ENCODE measurements at places on chromosomes 2 and 18. TPM values are rescaled to one million over a fixed set of nuclear protein-coding genes. Genes with fewer than 3 reads are reported as not detected.

DNA sequence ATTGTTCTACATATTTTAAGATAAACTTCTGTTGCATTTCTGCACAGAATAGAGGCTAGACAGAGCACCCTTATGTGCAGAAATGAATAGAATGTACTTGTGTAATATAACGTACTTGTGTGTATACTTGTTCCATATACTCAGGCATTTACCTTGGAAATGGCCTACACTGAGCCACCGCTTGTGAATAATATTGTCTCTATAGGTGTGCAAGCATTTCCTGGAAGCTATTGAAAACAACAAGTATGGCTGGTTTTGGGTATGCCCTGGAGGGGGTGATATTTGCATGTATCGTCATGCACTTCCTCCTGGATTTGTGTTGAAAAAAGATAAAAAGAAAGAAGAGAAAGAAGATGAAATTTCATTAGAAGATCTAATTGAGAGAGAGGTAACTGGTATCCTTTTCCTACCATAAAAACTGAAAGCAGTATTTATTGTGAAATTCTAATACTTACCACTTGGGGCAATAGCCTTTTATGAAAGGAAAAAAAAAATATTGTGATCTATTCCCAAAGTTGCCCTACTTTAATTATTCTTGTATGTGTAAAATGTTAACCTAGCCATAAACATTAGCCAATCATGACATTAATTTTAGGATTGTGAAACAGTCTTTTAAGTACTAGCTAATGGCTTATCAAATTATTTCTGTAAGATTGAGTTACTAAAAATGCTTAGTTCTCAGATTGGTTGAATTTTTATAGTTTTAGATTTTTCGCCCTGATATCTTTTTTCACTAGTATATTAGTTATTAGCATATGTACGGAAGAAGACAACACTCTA lies 18.0 kb downstream of the ZC3H15 start:
- DNase-seq = peak; percentile 64

DNA sequence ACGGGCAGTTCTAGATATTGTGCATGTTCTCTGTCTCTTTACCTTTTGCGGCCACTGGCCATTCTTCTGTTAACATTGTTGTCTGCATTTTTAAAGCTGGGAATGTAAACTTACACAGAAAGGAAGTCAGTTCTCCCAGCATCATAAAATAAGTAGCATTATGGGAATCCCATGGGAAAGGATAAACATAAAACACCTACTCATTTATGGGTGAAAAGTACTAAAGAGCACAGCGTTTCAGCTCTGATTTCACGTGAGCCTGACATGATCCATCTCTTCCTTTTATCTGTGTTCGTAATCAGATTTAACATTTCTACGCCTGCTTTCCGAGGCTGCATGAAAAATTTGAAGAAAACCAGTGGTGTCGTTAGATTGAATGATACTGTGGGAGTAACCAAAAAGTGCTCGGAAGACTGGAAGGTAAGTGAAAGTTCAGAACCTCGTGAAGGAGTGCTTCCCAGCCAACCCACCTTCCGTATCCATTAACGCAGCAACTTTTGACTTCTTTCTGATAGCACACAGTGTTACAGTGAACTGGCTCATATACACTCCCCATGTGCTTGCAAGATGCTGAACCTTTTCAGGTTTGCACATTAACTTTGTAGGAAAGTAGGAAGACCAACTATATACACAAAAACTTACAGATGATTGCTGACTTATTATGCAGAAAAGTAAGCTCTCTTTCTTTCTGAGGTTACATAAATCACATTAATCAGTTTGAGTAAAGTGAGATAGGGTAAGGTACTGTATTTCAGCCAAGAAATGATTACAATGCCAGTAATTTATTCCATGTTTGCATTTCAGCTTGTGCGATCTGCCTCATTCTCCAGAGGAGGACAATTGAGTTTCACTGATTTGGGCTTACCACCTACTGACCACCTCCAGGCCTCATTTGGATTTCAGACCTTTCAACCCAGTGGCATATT lies 86.5 kb upstream of the TTC39C start:
- DNase-seq = peak; percentile 45

DNA sequence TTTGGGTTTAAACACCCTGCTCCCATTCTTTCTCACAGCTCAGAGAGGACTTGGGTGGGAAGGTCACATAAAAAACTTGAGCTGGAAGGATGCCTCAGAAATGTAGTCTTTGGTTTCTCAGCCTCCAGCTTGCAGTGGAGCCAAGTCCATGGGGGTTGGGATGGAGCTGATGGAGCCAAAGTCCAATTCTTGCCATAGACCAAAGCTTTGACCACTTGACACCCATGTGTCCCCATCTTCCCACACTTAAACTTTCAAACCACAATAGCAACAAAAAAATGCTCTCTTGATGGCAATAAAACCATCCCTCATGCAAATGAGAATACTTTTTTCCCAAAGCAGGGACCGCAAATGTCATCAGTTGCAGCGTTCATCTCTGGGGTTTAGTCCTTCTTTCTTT lies 14.7 kb upstream of the DAW1 start:
- DNase-seq = peak; percentile 53

PAPOLG gene
- total RNA-seq = 18.9 TPM

DNA sequence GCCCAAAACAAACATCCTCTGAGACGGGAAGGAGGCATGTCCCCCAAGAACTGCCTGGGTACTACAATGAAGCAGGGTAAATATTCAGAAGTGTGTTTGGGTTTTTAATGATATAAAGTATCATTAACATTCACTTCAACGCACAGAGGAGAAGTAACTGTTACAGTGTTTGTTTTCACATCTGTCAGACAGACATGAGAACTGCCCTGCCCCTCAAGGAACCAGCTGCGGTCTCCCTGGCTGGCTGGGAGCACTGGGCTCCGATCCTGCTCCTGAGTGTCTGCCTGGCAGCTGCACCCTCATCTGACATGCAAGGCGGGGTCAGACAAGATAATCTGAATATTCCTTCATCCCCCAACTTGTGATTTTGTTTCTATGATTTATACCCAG lies 75.6 kb downstream of the MBP start:
- peak; percentile 65 for DNase-seq

- peak; percentile 50 for DNase-seq
These were observed 1.7 kb downstream of the PFN4 start for GRCh38 chr2:24121469-24121868.

- DNase-seq = peak; percentile 20
These were observed 98.7 kb downstream of the PLEKHA3 start for GRCh38 chr2:178579006-178579405.

DNA sequence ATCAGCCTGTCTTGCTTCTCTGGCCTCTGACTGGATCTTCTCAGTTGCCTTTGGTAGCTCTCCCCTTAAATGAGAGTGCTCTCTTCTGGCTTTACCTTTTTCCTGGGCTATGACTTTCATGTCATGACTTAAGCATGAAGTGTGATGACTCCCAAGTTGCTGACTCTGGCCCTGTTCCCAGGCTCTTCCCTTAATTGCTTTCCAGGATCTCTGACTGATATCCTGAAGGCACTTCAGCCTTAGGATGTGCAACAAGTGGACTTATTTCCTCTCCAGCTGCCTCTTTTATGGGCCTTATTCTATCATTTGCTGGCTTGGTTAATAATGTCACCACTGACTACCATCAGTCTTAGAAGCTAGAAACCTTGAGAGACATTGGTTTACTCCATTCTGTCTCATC lies 17.4 kb downstream of the SEMA4F start:
- peak; percentile 38 for DNase-seq

DNA sequence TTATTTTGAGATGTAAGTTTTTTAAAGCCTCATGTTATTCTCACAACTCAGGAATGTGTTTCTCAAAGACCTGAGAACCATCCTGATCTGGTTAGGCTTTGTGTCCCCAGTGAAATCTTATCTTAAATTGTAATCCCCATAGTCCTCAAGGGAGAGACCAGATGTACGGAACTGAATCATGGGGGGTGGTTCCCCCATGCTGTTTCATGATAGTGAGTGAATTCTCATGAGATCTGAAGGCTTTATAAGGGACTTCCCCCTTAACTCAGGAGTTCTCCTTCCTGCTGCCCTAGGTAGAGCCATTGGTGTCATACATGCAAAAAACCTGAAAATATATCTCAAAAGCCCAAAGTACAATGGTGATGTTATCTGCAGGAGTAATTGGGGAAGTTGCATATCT lies 836.7 kb downstream of the CBLN2 start:
- DNase-seq = no peak

- no peak for DNase-seq
These were observed 20.9 kb downstream of the NCK2 start for GRCh38 chr2:105765415-105766299.

DNA sequence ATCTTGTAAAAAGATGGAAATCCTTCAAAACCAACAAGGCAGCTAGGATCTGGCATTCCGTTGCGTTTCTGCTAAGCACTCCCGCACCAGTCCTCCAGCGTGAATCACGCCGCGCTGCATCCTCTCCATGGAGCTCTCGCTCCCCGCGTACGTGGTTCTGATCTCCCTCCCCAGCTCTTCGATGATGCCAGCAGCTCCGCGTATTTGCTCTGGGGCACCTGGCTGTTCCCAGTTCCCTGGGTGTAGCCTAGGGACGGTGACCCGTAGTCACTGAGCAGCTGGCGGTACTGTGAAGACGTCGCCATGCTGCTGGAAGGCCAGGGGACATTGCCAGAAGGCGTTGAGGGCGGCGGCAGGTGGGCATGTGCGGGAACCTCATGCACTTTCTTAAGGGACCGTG lies 407.5 kb downstream of the RNF144A start:
- DNase-seq = no peak

FRZB gene
- total RNA-seq = 0.18 TPM

GRCh38 chr2:121211251-121211650 lies 73.8 kb downstream of the TFCP2L1 start:
- no peak for DNase-seq

KCNJ13 gene
- not detected for total RNA-seq

TAF4B gene
- 3.6 TPM for total RNA-seq

PIEZO2 gene
- total RNA-seq = 1.6 TPM

DNA sequence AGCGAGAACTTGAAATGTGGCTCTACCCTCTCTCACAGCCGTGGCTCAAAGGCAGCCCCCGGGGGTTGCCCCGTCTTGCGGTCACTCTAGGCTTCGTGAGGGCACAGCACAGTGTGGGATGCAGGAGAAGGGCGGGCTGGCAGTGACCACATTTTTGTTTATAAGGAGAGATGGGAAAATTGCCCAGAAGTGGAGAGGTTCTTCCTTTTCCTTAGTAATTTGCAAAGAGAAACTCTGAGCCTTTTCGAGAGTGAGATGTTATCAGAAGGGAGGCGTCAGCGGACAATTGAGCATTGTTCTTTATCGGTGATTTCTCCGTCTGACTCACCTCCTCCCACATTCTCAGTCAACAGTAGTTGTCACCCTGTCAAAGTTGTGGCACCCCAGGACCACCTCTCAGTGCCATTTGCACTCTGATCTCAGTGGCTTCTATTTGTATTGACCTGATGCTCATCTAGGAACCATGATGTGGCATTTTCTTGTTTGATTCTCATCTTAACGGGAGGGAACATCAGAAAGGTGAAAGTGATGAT lies 89.6 kb downstream of the ACAA2 start:
- peak; percentile 86 for DNase-seq

DNA sequence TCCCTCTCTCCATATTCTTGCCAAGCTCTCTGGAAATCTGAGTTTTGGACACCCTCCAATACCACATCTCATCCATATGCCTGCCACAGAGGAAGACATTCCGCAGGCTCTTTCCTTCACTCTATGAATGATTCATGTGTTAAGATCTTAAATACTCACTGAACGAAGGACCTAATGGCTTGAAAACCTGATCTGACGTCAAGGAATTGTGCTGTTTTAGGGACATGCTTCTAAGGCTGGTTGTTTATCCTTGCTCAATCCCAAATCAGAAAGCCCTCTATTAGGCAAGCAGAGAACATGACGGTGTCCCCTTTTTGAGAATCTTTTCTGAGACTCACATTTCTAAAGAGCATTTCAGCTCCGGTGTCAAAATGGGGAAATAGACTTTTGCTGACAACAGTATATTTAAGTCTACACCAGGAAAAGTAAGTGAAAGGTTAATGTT lies 83.7 kb upstream of the GALNT5 start:
- DNase-seq = peak; percentile 100

- DNase-seq = peak; percentile 86
These were observed 53.1 kb downstream of the ZNF521 start for GRCh38 chr18:25298853-25299274.

DNA sequence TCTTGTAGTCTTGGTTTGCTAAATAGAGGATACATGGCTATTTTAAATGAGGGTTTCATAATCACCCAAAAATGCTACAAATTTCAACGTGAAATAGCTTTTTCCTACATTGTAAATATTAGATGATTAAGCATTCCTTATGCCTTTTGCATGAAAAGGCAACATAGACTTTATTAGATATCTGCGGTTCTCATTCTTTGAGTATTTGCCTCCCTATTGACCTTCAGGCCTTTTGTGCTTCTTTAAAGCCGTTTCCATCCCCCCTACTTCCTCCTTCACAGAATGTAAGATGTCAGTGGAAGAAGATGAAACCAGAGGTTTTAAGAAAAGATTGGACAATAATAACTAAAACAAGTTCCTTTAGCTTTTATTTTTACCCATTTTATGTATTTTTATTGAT lies 144.1 kb downstream of the UBE2E3 start:
- DNase-seq = no peak

DNA sequence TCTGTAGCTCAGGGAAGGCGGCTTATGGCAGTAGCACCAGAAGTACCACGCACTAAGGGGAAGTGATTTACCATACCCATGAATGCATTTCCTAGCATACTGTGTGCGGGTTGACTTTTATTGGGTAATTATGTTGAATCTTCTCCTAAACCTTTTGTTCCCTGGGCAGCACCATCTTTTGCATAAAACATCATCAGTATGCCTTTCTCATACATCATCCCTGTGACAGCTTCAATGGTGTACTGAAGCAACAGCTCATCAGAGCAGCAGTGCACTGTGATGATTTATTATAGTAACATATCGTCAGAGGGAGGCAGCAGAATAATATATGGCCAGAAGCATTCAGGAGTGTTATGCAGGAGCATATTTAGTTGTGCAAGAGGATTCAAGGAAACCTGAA lies 204.9 kb downstream of the CDH7 start:
- no peak for DNase-seq

FAM161A gene
- 8.1 TPM for total RNA-seq

GRCh38 chr18:21600526-21601410 lies at the start of gene ESCO1:
Gene ESCO1 (minus strand): TSS chr18:21600704. CDS start chr18:21574843, 25,861 bp downstream.
- peak; percentile 97 for DNase-seq

DNA sequence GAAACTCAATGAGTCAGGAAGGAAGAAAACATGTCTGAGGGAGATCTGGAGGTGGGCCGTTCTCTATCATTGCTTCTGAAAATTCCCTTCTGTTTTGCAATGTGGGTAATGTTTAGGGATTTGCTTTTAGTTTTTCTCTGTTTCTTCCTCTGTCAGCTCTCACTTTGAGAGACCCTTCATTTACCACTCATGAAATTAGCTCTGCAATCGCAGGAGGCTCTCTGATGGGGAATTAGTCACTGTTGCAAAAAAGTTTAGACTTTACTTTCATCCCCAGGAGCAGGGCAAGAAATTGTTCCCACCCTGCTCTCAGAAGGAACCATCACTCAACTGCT lies 80.0 kb upstream of the MAP4K3 start:
- no peak for DNase-seq

GALNT5 gene
- 11.4 TPM for total RNA-seq

All from fibroblast of the aortic adventitia (primary cell).